ENCODE measurements at places on chromosomes 2 and 18.

GRCh38 chr2:2116657-2117056 is 214.4 kb downstream of the MYT1L start:
- DNase-seq, result no peak

DNA sequence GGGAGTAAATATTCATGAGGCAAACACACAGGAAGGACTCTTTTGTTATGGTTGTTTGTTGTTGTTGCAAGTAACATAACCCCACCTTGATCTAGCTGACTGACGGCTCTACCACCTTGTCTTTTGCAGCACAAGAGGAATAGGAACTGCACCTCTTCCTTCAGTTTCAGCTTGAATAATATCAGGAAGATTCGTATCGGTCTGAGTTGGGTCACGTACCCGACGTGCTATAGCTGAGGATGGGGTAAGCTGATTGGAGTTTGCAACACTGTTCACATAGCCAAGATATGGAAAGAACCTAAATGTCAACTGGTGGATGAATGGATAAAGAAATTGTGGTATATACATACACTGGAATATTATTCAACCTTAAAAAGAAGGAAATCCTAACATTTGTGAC is 14.5 kb upstream of the IL1RN start:
- no peak for DNase-seq

- no peak for DNase-seq
Observed at GRCh38 chr18:48930926-48931325, 19.8 kb downstream of the SMAD7 start.

- no peak for DNase-seq
Observed at GRCh38 chr18:56146565-56146964, 491.8 kb downstream of the TXNL1 start.

- no peak for DNase-seq
Observed at GRCh38 chr2:181047829-181048228, 67.4 kb downstream of the UBE2E3 start.

DNA sequence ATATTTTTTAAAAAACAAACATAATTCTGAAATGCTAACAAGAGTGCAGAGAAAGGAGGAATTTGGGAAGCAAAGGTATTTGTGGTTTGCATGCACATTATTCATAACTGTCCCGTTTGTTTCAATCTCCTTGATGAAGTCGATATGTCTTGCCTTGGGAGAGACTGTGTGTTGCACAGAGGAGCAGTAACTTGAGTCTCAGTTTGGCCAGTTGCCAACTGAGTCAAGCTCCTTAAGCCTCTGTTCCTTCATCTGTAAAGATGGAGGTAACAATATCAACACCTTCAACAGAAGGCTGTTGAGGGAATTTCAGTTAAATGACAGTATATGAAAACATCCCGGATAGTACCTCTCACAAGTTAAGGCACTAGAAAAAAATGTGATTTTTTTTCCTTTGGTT is 226.2 kb downstream of the ASXL3 start:
- DNase-seq, result peak; percentile 45

GRCh38 chr2:36538335-36538734 is 59.6 kb downstream of the FEZ2 start:
- no peak for DNase-seq

DNA sequence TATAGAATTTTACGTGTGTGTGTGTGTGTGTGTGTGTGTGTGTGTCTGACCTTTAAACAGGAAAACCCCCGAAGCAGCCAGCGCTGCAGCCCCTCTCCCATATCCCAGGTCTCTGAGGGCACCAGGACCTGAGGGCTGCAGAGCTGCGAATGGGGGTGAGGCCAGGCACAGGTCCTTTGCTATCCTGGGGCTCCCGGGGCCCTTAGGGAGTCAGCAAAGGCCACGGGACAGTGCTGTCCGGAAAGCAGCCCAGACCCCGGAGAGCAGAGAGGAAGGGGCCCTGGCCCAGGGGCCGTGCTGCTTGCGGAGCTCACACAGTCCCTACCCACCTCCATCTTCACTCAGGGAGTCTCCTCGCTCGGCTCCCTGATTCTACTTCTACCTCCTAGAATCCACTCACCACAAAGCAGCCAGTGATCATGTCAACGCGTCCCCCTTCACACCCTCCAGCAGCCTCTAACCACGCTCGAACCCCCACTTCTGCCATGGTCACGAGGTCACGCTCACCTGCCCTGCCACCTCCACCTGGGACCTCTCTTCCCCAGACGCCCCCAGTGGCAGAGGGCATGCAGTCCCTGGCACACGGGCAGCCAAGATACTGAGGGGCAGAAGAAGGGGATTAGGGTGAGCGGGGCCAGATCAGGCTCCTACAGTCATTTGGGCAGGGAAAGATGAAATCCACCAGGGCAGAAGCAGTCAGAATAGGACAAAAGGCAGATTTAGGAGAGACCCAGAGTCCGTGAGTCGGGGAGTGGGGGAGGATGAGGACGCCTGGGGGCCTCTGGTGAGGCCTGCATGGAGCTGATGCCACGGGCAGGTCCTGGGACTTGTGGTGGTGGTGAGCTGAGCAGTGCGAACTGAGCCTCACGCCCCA is 86.7 kb downstream of the USP40 start:
- DNase-seq, result no peak

DNA sequence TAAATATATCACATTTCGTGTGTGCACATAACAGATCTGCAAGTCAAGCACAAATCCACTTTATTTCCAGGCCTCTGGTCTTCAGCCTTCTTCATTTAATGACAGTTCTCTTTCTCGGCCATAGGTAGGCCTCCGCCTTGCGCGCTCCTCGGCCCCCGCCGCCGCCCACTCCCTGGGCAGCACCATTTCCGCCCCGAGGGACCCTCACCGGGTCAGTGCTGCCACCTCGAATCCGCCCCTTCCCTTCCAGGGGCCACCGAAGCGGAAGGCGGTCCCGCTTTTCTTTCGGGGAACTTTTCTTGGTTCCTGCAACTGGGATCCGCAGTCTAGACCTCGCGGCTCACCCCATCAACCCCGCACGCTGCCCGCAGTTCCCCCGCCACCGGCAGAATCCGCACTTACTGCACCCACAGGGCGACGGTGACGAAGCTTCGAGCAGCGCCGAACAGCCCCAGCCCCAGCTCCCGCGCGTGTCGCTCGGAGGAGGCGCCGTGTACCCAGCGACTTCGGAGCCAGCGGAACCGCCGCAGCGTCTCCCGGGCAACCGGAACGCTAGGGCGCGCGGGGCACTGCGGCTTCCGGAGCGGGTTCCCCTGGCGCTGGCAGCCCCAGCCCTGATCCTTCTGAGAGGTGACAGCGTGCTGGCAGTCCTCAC is at the start of gene CDKL4:
Gene CDKL4, minus strand, starts transcription at position 502 of the 655 bp plus-strand sequence.
- DNase-seq, result no peak

DNA sequence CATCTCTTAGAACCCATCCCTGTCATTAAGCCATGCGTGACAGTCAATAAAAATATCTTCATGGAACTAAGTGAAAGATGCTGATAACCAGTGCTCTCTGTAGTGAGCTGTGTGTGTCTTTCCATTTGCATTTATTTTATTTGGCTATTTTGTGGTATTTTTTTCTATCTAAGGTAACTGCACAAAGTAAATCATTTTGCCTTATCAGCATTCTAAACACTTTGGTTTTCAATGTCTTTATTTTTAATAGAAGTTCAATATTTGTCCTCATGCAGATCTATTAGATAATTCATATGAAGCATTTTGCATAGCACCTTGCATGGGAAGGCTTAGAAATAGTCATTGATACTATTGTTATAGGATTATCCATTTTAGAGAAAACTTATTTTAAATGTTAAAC is 163.6 kb upstream of the TANK start:
- DNase-seq, result no peak

GRCh38 chr2:218294430-218295022 is 2.2 kb upstream of the TMBIM1 start:
- DNase-seq, result no peak

DNA sequence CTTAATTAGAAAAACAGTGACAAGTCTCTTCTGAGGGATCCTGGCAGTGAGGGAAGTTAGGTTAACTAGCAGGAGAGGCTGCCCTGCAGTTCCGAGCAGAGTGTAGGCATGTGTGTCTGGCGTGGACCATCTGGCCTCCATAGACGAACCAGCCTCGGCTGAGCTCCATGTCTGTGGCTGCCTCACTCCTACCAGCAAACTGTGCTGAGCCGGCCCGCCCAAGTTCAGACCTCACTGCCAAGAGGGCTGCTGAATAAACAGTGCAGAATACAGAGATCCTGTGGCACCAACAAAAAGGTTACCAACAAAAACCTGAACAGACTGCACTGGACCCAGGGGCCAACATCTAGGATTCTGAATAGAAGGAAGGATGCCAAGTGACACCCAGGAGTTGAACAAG is 27.3 kb downstream of the INO80C start:
- peak; percentile 95 for DNase-seq

Data from LNCaP clone FGC (cell line).